ENCODE measurements at places on chromosomes 12 and 14.

DNA sequence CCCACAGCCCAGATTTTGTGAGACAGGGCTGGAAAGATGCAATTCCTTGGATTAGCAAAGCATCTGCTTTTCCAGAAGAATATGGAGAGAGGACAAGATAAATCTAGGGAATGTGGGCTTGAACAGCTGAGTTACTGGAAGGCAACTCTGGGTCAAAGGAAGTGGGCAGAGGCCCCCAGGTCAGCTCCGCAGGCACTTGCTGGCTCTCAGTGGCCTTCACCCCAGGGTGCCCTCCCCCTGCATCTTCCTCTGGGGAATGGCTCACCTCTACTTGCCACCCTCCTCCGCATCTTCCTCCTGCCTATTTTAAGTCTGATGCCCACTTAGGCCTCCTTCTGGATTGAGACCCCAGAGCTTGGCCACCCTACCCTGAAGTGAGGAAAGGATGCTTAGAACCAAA, 10.5 kb upstream of the PNMA1 start:
- DNase-seq: no peak

DNA sequence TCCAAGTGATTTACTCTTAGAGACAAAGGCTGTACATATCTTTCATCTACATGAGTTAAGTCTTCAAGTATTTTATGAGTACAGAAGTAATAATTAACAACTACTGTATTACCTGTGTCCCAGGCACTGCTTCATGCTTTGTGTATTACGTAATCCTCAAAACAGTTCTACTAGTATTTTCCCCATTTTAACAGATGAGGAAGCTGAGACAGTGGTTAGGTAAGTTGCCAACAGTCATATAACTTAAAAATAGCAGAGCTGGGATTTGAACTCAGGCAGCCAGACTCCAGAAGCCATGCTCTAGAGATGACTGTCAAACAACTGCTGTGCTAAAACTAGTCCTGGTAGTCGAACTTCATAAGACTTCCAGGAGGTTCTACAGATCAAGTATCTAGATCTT, 10.7 kb downstream of the TRMT5 start:
- DNase-seq: no peak

DNA sequence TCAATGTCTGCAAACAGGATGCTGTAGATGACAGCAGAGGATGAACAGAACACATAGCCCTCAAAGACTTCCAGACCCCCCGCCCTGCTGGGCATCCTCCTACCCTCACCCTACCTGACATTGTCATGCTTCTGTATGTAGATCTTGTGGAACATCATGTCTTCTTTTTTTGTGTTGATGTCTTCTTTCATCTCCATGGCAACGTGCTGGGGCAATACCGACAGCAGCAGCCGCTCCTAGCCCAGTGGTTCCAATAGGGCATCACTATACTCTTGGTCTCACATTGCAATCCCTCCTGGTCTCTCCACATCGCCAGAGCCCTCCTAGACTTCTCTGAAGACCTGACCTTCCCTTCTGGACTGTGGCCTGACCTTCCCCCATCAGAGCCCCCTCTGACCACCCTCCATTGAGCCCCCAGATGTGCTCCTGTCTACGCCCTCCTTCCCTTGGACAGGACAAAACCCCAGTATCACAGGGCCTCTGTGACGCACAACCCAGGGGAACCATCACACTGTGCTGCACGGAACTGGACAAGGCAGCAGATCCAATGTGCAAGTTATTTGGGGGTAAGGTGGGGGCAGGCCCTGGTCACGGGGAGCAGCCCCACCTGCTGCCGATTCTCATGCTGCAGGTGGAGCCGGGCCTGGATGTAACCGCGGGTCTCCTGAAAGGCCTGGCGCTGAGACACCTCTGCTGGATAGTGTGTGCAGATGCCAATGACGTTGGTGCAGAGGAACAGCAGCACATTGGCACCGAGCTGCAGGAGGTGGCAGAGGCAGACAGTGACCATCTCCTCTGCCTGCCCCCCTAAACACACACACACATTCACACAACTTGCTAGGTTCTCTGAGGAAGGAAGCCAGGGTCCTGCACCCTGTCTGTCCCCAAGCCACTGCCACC, 11.1 kb downstream of the ADCY6 start:
- no peak for DNase-seq

DNA sequence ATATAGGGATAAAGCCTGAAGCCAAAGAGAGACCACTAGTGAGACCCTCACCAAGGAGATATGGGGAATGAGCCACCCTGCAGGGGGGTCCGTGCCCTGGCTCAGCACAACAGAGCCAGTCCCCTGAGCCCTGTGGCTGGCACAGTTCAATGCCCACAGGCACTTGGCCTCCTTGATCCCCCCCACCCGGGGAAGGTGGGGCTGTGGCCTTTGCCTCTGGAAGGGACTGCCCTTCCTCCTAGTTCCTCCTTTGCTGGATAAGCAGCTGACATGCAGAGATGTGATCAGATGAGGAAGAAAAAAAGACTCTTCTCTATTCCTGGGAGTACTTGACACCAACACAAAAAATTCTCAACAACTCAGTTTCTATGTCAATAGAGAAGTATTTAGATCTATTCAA, 19.9 kb downstream of the TTC7B start:
- DNase-seq: no peak

DNA sequence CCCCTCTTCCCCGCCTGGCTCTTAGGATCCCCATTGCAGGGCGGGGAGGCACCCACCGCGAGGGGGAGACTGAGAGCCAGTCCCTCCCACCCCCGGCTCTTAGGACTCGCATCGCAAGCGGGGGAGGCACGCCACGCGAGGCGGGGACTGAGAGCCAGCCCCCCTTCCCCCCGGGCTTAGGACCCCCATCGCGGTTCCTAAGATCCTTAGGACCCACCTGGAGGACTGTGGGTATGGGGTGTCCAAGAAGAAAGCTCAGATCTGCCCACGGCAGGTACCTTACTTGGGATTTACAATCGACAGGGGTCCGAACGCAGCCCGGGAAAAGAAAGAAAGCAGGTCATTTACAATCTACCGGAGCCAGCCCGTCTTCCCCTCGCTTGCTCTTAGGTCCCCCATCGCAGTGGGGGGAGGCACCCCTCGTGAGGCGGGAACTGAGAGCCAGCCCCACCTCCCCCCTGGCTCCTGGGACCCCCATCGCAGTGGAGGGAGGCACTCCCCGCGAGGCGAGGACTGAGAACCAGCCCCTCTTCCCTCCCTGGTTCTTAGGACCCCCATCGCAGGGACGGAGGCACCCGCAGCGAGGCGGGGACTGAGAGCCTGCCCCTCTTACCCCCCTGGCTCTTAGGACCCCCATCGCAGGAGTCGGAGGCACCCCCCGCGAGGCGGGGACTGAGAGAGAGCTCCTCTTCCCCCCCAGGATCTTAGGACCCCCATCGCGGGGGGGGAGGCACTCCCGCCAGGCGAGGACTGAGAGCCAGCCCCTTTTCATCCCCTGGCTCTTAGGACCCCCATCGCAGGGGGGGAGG, 43.7 kb downstream of the DDX11 start:
- DNase-seq: no peak

DNA sequence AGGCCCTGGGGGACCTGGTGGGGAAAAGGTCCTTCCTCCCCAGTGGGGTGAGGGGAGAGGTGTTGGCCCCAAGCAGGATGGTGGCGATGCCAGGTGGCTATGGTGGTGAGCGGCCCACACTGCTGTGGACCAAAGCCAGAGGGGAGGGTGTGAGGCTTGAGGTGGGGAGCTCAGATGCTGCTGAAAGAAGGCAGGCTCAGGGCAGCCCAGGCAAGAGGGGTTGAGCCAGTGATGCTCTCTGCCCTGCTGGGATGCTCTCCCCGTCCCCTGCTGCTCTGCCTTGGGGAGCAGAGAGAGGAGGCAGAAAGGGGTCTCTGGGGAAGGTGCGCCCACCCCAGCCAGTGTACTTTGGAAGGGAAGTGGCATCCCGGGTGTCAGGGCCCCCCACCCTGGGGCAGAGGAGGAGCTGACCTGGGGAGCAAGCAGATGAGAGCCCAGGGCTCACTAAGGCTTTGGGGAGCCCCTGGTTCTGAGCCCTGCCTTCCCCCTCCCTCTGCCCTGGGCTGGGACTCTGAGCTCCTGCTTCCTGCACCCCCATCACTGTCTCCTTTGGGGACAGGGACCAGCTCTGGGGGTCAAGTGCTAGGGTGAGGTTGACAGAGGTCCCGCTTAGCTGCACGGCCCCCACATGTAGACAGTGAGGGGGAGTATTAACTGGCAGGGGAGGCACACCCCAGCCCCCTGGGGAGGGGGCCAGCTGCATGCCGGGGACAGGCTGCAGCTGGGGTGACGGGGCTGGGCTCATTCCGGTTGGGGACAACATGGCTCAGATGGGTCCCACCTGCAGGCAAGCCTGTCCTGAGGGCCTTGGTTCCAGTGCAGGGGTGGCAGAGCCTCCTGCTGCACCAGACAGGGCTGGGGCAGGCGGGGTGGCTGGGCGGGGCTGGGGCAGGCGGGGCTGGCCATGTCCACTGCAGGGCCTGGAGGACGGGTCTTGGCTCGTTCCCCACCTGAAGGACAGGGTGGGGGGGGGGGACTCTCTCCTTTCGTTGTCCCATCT, 124.4 kb downstream of the KIF26A start:
- DNase-seq: no peak

DNA sequence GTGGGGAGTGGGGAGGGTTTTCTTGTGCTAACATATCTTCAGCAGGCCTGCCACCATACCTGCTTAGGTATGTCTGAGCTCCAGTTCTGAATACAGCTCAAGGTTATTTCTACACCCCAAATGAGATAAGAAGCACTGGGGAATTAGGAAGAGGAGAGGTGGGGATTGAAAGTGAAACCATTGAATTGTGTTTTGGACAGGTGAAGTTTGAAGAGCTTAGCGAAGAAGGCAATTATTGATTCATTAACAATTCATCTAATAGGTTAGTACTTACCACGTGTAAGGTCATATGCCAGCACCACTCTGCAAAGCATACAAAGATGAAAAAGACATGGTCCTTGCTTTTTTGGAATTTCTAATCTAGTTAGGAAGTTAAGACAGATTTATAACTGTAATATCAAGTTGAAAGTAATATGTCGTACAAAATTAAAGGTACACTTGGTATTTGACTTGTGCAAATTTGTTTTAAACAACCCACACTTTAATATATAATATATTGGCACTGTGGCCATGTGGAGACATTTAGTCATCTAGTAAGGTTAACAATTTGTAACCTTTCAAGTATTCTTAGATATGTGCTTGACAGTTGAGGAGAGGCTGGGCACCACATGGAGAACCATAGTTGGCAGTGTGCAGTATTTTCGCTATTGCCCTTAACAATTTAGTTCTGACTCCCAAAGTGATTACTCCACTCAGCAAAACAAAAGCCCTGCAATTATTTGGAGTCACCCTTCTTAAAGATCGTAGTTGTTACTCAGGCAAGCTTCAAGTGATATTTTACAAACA, 3.6 kb downstream of the SMCO3 start:
- DNase-seq: no peak

- DNase-seq: peak; percentile 24
Measured at GRCh38 chr14:55715889-55716288, 135.9 kb downstream of the KTN1 start.

DNA sequence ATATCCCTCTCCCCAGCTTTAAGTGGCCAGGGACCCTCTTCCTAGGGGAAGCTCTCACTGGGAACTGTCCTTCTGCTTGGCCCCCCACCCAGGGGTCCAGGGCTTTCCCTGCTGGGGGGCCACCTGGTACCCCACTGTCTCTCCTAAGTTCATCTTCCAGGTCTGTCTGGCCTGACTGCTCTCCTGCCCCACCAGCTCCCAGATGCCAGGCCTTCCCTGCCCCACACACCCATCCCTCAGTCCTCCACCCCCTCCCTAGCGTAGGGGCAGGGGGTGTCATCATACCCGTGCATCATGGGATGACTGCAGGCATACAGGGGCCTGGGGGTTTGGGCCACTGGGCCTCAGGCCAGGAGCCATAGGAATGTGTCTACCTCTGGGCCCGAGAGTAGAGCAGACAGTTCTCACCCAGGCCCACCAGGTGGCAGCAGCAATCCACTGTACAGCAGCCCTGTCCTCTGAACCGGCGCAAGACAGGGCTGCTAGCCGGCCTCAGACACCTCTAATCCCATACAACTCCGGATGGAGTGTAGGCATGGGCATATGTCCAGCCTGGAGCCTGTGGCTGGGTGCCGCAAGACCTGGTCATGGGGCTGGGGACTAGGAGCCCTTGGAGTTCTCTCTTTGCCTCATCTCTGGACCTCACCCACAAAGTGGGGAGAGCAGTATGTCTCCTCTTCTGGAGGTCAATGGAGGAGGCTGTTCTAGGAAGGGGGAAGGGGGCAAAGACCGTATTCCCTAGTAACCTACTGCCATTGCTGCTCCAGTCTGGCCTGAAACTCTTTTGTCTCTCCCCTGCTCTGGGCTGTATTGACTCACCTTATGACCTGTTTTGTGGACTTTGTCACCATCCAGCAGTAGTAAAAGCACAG, 10.0 kb upstream of the SMARCD1 start:
- DNase-seq: peak; percentile 65

DNA sequence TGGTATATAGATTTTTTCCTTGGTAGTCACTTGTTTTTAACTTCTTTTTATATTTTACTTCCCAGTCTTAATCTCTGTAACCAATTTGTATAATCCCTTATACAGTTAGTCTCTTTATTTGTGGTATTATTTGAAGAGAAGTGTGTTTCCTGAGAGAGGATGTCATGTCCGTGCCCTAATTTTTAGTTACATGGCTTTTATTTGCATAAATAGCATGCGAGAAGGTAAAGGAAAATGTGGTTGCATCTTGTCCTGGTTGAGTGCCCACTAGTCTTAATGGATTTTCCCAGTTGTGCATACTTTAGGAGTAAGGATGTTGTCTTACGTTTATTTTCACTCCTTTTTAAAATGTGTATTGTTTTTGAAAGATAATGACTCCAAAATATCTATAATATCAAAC, 27.5 kb downstream of the RAP1B start:
- DNase-seq: no peak

DNA sequence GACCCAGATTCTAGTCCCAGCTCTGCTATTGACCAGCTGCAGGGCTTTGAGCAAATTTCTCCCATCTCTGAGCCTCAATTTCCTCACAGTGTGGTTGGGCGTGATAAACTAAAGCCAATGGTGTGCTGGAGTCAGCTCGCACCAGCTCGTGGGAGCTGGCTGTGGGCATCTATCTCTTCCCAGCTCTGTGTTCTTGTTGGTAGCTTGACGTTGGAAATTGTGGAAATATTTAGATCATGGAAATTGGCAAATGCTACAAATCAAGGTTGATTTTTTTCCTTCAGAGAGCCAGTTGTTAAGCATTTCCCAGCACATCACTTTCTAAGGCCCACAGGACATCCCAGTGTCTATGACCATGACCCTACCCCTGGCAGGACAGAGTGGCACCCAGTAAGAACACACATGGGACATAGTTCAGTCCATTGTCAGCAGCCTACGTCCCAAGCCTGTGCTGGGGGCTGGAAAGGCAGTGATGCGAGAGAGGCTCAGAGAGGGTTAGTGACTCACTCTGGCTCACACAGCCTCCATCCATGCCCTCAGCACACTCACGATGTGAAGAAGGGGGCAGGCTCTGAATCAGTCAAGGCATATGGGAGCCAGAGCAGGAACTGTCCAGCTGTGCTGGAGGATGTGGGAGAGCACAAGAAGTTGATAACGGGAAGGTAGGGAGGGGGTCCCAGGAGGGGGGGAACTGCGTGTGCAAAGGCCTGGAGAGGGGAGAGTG, 77.6 kb downstream of the LGMN start:
- DNase-seq: no peak

- no peak for DNase-seq
Measured at GRCh38 chr12:103986829-103987228, 21.2 kb downstream of the TDG start.
